ENCODE measurements at places on chromosomes 7 and 10. TPM values are rescaled to one million over a fixed set of nuclear protein-coding genes. Genes with fewer than 3 reads are reported as not detected.

The RHOBTB1 gene
- total RNA-seq, result 15.6 TPM

The GRID1 gene
- 0.22 TPM for total RNA-seq

The PON3 gene
- 37.0 TPM for total RNA-seq

The TMEM225B gene
- 0.89 TPM for total RNA-seq

The TRIM50 gene
- not detected for total RNA-seq

The AGR2 gene
- total RNA-seq, result 110 TPM

The VSTM4 gene
- 0.39 TPM for total RNA-seq

The PNLIPRP3 gene
- total RNA-seq, result not detected

The LOXL4 gene
- total RNA-seq, result 1.5 TPM

The IGF2BP3 gene
- total RNA-seq, result 24.4 TPM

The HOXA4 gene
- total RNA-seq, result 2.3 TPM

The WIPF3 gene
- total RNA-seq, result 0.55 TPM

The BHLHA15 gene
- 0.50 TPM for total RNA-seq

The AKR1C4 gene
- total RNA-seq, result 0.30 TPM

The STMP1 gene
- total RNA-seq, result 30.3 TPM

The ANKRD7 gene
- 0.09 TPM for total RNA-seq

The LAMB1 gene
- total RNA-seq, result 138 TPM

The GSTO2 gene
- total RNA-seq, result 2.4 TPM

The TLX1 gene
- not detected for total RNA-seq

The RPEL1 gene
- total RNA-seq, result not detected

The LRRC18 gene
- not detected for total RNA-seq

The NEBL gene
- 11.9 TPM for total RNA-seq

The TLL2 gene
- 0.12 TPM for total RNA-seq

The OPN1SW gene
- total RNA-seq, result not detected

The MYO1G gene
- 0.21 TPM for total RNA-seq

The HOXA1 gene
- total RNA-seq, result 3.0 TPM

The FANK1 gene
- total RNA-seq, result 2.8 TPM
